ENCODE measurements at places on chromosomes 6 and 20.
A peak's percentile ranks its signal among the peaks of the same experiment; 100 is the strongest.

GRCh38 chr6:19337101-19337500 lies 500.1 kb upstream of the ID4 start:
- no peak for DNase-seq

DNA sequence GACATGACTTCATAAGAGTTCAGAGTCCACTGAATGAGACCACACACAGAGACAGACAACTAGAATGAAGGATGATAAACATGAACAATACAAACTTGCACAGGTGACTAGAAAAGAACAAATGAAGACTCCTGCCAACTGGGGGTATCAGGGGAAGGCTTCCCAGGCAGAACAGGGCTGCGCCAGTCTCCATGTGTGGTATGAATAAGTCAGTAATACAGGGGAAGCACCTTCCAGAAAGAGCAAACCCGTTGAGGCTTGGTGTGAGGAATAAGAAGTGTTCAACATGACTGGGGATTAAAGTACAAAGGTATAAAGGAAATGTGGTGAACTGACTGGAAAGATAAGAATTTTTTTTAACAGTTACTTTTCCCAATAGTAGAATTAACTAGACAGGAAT lies 3.7 kb upstream of the SLC17A2 start:
- no peak for DNase-seq

- no peak for DNase-seq
Measured at GRCh38 chr6:160445130-160445529, 97.0 kb downstream of the SLC22A3 start.

DNA sequence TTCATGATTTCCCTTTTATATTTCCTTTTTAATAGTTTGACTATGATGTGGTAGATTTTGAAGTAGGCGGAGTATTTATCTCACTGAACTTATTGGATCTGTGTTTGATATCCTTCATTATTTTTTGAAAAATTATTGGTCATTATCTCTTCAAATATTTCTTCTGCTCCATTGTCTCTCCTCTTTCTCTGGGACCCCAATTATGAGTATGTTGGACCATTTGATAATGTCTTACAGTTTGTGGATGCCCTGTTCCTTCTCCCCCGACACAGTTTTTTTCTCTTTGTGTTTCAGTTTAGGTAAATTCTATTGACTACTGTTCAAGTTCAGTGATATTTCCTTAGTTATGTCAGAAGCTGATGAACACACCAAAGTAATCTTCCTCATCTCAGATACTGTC lies 49.4 kb upstream of the COL10A1 start:
- DNase-seq, result no peak

DNA sequence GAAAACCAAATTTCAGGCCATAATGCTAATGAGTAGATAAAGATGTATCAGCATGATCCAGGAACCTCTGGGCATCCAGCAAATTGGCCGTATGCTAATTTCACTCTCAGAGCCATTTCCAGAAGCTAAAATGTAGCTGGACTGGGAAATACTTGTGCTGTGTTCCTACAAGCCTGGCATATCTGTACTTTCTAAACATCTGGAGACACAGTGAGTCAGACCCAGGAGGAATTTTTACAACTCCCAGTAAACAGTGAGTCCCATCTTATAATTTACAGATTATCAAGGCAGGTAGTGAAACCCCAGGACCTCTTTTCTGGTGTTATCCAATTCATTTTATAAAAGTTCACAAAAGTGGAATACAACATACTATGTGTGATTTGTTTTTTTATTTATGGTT lies 683.0 kb upstream of the ADGRB3 start:
- DNase-seq, result peak; percentile 9

DNA sequence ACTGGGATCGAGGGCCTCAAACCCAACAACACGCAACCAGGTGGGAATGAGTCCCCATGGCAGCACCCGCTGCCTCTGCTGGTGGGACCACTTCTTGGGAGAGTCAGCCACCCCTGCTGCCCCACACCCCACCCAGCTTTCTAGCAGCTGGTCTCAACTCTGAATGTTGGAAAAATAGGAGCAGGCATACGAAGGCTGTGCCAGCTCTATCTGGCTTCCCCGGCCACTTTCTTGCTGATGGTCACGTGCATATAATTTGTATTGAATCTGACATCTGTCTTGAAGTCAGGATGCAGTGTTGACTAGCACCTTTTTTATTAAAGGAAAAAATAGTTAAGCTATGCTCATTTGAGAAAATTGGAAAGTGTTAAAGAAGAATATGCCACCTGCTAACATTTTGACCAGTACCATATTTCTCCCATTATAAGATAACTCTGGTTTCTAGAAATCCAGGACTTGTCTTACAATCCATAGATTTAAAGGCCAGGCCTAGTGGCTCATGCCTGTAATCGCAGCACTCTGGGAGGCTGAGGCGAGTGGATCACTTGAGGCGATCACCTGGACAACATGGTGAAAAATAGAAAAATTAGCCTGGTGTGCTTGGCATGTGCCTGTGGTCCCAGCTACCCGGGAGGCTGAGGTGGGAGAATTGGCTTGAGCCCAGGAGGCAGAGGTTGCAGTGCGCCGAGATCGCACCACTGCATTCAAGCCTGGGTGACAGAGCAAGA lies 26.9 kb upstream of the MAPRE1 start:
- no peak for DNase-seq

GRCh38 chr6:34544776-34545471 lies 11.2 kb downstream of the SPDEF start:
- DNase-seq, result no peak

DNA sequence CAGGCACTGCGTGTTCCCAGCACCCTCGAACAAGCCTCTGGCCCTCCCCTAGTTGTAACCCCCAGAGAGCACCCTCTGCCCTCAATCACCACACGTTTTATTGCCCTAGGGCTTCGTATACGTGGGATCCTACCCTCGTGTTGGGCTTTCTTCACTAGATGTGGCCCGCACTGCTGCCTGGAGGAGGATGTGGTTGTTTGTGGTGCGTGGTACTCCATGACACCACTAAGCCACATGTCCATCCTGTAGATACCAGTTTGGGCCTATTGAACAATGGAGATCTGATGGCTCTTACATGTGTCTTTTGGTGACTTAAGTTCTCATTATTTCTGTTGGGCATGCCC lies 17.0 kb downstream of the SLC2A4RG start:
- no peak for DNase-seq

- DNase-seq, result peak; percentile 5
Measured at GRCh38 chr6:108622641-108623298, 62.1 kb downstream of the FOXO3 start.

DNA sequence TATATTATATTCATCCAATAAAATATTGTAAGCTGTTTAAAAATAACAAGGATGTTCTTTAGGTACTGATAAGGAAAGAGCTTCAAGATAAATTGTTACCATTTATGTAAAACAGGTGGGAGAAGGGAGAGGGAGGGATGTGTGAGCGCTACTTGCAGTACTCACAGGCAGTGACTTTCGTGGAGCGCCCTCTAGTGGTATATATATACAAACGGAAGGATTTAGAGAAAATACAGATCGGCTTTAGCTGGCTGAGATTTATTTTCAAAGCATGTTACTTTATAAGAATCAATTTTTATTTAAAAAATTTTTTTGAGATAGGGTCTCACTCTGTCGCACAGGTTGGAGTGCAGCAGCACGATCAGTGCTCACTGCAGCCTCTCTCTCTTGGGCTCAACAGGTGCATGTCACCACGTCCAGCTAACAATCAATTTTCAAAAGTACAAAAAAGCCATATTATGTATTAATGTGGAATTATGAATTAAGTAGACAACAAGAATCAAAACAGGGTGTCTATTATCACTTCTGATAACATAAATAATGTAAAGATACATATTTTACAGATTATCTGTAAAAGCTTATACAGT lies 3.3 kb upstream of the MOG start:
- DNase-seq, result peak; percentile 62

DNA sequence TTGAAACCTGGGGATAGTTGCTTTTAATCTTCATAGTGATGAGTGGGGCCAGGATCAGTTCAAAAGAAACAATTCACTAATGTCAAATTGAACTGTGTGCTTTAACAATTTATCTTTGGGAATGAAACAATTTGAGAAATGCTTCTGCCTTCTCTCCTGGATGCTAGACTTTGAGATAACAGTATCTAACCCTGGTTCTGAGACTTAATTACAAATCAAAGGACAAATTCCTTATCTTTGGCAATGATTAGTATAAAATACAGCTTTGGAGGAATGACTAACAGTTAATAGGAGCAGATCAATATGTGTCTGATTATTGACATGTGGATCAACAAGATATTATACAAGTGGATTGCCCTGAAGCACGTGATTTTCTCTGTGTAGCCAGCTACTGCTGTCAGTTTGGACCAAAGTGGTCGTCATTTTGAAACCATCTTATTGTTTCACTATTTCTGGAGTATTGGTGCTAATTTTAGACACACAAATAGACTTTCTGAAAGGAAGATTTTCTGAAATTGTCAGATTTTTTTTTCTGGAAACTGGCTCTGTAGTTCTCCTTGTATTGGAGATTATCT lies 6.2 kb upstream of the FLRT3 start:
- no peak for DNase-seq

- DNase-seq, result no peak
Measured at GRCh38 chr20:46930640-46931339, 36.1 kb downstream of the EYA2 start.

GRCh38 chr20:16007962-16008361 lies 565.3 kb downstream of the KIF16B start:
- DNase-seq, result no peak

GRCh38 chr6:140744659-140745320 lies 1370.3 kb upstream of the CITED2 start:
- no peak for DNase-seq

- no peak for DNase-seq
Measured at GRCh38 chr20:18999086-18999485, 185.5 kb downstream of the SCP2D1 start.

- no peak for DNase-seq
Measured at GRCh38 chr6:63685446-63686379, 50.1 kb downstream of the PHF3 start.

DNA sequence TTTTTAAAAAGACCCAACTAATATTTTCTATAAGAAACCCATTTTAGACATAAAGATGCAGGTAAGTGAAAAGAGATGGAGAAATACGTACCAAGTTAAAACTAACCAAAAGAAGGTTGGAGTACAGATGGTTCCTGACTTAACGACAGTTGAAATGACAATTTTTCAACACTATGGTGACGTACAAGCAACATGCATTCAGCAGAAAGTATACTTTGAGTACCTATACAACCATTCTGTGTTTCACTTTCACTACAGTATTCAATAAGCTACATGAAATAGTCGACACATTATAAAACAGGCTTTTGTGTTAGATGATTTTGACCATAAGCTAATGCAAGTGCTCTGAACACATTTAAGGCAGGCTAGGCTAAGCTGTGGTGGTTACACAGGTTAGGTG lies 228.9 kb downstream of the RNGTT start:
- DNase-seq, result no peak

DNA sequence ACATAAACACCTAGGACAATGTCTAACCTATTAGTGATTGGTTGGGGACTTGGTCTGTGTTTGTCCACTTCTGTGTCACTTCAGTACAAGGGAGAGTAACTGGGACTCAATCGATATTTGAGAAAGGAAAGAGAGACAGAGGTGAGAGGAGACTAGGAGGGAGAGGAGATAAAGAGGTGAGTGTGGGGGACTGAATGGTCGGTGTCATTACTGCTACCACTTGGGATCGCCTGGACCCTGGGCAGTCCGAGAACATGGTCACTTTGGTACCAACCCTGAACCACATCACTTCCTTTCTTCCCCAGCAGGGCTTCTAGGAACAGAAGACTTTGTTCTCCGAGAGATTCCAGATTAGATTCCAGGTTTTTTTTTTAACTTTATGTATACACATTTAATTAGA lies 63.7 kb downstream of the GPR6 start:
- DNase-seq, result no peak

GRCh38 chr6:127031511-127031910 lies 87.0 kb upstream of the RSPO3 start:
- no peak for DNase-seq

GRCh38 chr6:36368921-36369865 lies 18.3 kb downstream of the ETV7 start:
- no peak for DNase-seq

DNA sequence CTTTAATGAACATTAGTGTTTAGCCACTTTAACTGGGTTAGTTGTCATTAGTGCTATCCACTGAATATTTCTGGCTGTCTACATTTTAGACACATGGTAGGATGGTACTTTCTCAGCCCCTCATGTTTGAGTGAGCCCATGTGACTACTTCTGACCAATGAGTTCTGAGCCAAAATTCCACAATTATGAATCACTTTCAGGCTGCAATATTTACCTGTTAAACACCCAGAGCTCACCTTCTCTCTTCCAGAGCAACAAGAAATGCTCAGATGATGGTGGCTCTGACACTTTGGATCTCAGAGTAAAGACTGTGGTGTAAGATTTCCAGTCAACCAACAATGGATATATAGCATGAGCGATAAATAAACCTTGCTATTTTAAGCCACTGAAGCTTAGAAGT lies 24.8 kb downstream of the SPACA1 start:
- no peak for DNase-seq

DNA sequence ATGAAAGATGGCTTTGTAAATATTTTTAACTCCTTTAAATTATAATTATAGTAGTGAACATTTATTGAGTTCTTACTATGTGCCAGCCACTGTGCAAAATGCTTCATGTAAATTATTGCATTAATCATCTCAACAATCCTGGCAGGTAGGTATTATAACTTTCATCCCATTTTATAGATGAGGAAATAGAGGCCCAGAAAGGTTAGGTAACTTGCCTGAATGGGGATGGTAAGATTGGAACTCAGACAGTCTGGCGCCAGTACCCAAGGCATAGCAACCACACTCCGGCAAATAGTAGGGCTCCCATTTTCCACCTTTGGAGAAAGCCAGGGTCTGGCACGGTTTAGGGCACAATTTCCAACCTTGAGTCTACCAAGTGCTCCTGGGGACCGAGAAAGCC lies 129.8 kb downstream of the VEGFA start:
- no peak for DNase-seq

- no peak for DNase-seq
Measured at GRCh38 chr6:134015719-134016557, 36.5 kb downstream of the SLC2A12 start.

GRCh38 chr6:42135161-42135560 lies 7.3 kb downstream of the C6orf132 start:
- no peak for DNase-seq

DNA sequence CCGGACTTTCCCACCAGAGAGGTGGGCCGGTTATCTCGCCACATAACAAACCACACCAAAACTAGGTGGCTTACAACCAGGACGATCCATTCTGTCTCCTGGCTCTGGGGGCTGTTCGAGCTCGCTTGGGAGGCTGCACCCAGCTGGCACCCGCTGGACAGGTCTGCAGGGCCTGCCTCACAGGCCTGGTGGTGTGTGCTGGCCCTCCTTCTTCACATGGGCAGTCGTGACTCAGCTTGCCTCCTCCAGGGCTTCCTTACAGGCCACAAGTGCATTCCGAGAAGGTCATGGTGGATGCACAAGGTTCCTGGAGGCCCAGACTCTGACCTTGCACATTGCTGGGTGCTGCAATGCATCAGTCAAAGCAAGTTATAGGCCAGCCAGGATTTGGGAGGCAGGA lies 34.2 kb downstream of the FOXF2 start:
- DNase-seq, result no peak

GRCh38 chr6:166862287-166862977 lies 93.9 kb downstream of the RNASET2 start:
- peak; percentile 18 for DNase-seq
